Esophagus squamous epithelium (tissue), 5 donors: ENCODE measurements at places on chromosomes 12 and 14. TPM values are rescaled to one million over a fixed set of nuclear protein-coding genes. Genes with fewer than 3 reads are reported as not detected.

Gene NDRG2
- 209 TPM for total RNA-seq

Gene PXMP2
- total RNA-seq, result 31.9 TPM

- no peak for DNase-seq
Observed at GRCh38 chr14:56120091-56120691, 2.0 kb downstream of the PELI2 start.

Gene TMEM132D
- total RNA-seq, result not detected

DNA sequence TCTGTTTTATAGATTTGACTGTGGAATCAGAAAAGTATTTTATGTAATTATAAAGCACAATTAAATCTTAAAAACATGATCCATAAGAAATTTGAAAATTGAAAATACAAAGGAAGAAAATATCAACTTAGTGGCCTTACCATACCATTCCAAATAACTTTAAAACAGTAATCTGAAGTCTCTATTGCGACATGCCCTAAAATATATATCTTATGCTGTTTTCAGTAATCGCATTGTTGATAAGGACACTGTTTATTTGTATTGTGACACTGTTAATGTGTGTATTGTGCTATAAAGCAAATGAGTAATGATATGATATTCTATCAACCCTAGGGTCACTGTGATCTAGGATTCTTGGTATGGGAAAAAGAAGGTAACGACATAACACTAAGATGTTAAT is 7.0 kb downstream of the KLHL28 start:
- no peak for DNase-seq

- DNase-seq, result no peak
Observed at GRCh38 chr12:5099136-5099535, 55.5 kb downstream of the KCNA5 start.

- no peak for DNase-seq
Observed at GRCh38 chr14:31025367-31026076, at the start of gene AP4S1. Gene AP4S1 (plus strand): TSS chr14:31025649. CDS start chr14:31066197, 40,548 bp downstream.

Gene FAIM2
- 0.19 TPM for total RNA-seq

GRCh38 chr12:19165451-19165850 is 35.9 kb downstream of the PLEKHA5 start:
- no peak for DNase-seq

DNA sequence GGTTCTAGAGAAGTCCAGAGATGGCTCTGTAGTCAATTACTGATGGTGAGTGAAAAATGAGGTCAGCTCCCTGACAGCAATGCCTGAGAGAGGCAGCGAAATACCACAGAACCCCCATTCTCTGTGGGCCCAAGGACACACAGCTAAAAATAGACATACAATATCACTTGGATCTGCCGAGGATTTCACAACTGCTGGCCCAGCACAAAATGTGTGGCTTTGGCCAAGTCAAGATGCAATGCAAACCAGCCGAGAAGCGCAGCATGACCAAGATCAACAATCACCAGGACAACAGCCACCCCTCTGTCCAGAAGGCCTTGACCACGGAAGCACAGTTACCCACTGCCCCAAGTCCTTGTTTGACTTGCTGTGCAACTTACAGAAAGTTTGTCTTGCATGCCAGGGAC is 52.2 kb downstream of the CKAP4 start:
- no peak for DNase-seq

Gene NYNRIN
- 14.7 TPM for total RNA-seq

Gene AKAP6
- 16.0 TPM for total RNA-seq

Gene ATG2B
- total RNA-seq, result 11.9 TPM

DNA sequence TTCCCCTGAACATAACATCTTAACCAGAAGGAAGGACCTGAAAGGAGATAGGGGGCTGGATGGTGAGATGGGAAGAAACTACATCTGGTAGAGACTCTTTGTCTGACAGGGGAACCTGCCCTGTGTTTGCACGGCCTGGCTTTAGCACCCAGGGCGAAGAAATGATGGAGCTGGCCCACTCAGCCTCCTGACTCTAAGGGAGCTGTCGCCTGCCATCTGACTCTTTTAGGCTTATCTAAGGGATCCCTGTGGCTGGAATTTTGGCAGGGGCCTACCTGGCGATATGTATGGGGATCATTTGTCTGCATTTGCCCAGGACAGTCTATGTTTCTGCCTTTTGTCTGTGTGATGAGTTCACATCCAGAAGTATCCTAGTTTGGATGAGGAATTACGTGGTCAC is 15.6 kb upstream of the CACNA2D4 start:
- DNase-seq, result no peak

DNA sequence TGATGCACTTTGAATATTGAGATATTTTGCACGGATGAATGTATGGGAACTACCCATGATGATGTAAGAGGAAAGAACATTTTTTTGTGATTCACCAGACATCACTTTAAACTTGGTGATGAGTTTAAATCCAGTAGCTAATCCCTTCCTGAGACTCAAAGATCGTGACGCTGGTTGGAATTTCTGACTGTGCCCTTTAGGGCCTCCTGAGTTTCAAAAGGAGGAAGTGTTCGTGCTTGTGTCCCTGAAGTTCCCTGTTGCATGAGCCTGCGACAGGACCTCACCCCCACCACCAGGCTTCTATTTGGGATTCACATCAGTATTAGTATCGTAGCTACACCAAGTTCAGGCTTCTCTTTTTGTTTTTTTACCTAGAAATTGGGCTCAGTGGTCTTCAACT is 18.6 kb upstream of the RIN3 start:
- DNase-seq, result no peak

GRCh38 chr12:15697201-15697600 is 92.0 kb downstream of the EPS8 start:
- no peak for DNase-seq

GRCh38 chr14:32331206-32331605 is 2.1 kb downstream of the AKAP6 start:
- no peak for DNase-seq

Gene CLEC4D
- total RNA-seq, result 0.12 TPM
